ENCODE measurements at places on chromosomes 6 and 20.
A peak's percentile ranks its signal among the peaks of the same experiment; 100 is the strongest.

DNA sequence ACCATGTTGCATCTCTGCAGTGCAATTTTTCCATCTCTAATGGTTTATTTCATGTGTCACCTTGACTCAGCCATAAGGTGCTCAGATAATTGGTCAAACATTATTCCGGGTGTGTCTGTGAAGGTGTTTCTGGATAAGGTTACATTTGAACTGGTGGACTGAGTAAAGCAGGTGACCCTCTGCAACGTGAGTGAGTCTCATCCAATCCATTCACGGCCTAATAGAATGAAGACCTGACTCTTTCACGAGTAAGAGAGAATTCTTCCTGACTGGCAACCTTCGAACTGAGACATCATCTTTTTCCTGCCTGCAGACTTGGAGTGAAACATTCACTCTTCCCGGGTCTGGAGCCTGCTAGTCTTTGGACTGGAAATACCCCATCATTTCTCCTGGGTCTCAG is 77.1 kb upstream of the SLC22A23 start:
- no peak for DNase-seq

DNA sequence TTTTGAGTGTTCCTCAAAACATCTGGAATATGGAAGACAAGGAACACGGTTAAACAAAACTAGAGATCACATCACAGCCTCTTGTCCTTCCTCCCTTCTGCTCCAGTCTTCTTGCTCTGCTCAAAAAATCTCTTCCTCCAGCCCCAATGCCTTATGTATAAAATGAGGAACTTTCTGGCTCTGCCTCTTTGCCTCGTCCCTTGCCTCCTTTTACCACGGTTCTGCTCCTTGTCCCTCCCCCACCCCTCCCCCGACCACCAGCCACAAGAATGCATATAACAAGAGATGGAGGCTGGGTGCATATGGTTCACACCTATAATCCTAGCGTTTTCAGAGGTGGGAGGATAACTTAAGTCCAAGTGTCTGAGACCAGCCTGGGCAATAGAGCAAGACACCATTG is 43.6 kb downstream of the PLAGL2 start:
- DNase-seq = no peak

- DNase-seq = no peak
Measured at GRCh38 chr20:13202565-13202964, 18.5 kb upstream of the ISM1 start.

GRCh38 chr6:31727717-31728671 is 1.1 kb downstream of the DDAH2 start:
- no peak for DNase-seq

GRCh38 chr20:63194797-63195173 is 21.1 kb downstream of the YTHDF1 start:
- DNase-seq = no peak

DNA sequence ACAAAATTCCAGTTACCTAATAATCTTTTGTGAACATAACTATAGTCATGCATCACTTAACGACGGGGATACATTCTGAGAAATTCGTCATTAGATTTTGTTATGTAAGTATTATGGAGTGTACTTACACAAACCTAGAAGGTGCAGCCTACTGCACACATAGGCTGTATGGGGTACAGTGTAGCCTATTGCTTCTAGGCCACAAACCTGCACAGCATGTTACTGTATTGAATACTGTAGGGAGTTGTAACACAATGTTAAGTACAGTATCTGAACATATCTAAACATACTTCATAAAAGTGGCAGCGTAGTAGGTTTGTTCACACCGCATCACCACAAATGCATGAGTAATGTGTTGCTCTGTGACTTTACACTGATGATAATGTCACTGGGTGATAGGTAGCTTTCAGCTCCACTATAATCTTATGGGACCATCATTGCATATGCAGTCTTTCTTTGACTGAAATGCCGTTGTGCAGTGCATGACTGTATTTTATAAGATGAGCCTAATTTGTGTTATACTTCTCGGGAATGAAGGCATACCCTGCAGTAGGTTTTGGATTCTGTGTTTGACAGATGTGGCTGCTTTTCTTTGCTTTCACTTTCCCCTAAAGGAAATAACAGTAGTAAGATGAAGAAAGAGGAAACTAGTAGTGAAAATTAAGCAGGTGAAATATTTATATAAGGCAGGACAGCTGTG is 365.6 kb downstream of the FARS2 start:
- DNase-seq = peak; percentile 4

DNA sequence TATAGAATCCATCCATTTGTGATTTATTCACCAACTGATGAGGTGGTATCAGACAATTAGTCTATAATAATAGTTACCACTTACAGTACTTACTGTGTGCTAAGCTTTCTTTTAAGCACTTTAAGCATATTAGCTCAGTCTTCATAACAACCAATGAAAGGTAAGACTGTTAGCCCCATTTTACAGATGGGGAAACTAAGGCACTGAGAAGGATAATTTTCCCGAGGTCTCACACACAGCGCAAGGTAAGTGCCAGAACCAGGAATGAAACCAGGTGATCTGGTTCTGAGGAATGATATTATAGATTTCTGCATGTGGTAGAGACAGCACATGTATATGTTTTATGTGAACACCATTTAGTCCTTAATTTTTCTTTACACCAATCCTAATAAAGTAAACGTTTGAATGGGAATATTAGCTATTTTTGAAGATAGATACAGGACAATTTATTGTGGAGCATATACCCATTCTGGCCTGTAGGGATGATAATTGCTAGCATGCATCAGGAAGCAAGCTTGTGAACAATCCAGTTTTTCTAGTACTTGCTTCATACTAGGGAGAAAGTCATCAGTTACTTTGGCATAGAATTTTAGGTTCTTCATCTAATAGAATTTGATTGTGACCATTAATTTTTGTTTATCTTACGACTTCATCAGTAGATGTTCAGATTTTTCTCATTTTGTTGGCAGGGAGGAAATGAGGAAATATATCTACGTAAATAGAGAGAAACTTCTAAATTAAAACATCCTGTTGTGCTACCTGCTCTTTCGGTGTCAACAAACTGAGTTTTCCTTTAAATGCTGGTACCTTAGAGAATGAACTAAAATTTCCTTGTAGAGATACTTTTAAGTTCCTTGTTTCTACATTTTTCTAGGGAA is 3.0 kb downstream of the YWHAB start:
- no peak for DNase-seq

- no peak for DNase-seq
Measured at GRCh38 chr20:49658508-49658907, 55.2 kb downstream of the B4GALT5 start.

DNA sequence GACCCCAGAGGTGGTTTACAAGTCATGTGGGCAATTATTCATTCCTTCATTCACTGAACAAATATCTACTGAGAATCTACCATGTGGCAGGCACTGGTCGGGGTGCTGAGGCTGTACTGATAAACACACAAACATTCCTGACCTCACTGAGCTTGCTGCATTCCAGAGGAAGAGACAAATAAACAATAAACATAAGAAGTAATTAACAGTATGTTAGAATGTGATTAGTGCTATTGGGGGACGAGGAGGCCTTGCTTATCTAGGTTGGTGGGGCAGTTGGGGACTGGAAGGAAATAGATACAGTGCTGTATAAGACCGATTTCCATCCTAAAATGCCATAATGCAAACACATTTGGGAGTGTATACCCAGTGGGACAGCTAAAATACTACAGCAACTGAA is 44.1 kb downstream of the MAK start:
- DNase-seq = no peak

- no peak for DNase-seq
Measured at GRCh38 chr6:156199182-156199581, 578.0 kb upstream of the ARID1B start.

Data from stimulated activated CD4-positive, alpha-beta T cell treated with anti-CD3 and anti-CD28 coated beads, Interleukin-1b, Interleukin-23, amount 100 ng/mL, for 48 hours (primary cell).